Smooth muscle cell of the umbilical artery (primary cell): ENCODE measurements at places on chromosomes 13 and 19. TPM values are rescaled to one million over a fixed set of nuclear protein-coding genes. Genes with fewer than 3 reads are reported as not detected.

MLLT1 gene
- total RNA-seq = 5.3 and 7.9 TPM in 2 replicates

ADM5 gene
- total RNA-seq = 0.51 and 0.59 TPM in 2 replicates

IGSF23 gene
- not detected in 2 replicates for total RNA-seq

ZNF527 gene
- 4.2 and 4.8 TPM in 2 replicates for total RNA-seq

DNAAF3 gene
- total RNA-seq = 0.30 and 0.65 TPM in 2 replicates

NTF4 gene
- total RNA-seq = 0.30 TPM in 1 of 2 replicates, not detected in the other

PCSK4 gene
- 1.2 and 1.7 TPM in 2 replicates for total RNA-seq

SLC25A30 gene
- 13.1 and 33.1 TPM in 2 replicates for total RNA-seq

LRG1 gene
- total RNA-seq = not detected in 2 replicates

PABPC3 gene
- total RNA-seq = under 0.01 and 0.32 TPM in 2 replicates

PRRG2 gene
- 0.23 and 0.89 TPM in 2 replicates for total RNA-seq

COL5A3 gene
- 0.59 and 1.1 TPM in 2 replicates for total RNA-seq

DCT gene
- total RNA-seq = 0.09 TPM in 1 of 2 replicates, not detected in the other

TFPT gene
- total RNA-seq = 9.1 and 18.1 TPM in 2 replicates

ZNF470 gene
- 9.5 and 12.2 TPM in 2 replicates for total RNA-seq

OR10H4 gene
- total RNA-seq = not detected in 2 replicates

TEKTIP1 gene
- total RNA-seq = not detected in 2 replicates

CLEC17A gene
- total RNA-seq = not detected in 2 replicates

KLK12 gene
- total RNA-seq = not detected in 2 replicates

NRTN gene
- total RNA-seq = not detected in 2 replicates

TRPM4 gene
- 13.4 and 23.1 TPM in 2 replicates for total RNA-seq
